ENCODE measurements at places on chromosomes 5 and 9.

- DNase-seq = no peak
Observed at GRCh38 chr5:169682026-169682425, 45.0 kb downstream of the DOCK2 start.

- DNase-seq = no peak
Observed at GRCh38 chr9:120742951-120743416, 28.7 kb upstream of the MEGF9 start.

- no peak for DNase-seq
Observed at GRCh38 chr9:137311986-137312851, 10.1 kb upstream of the NRARP start.

DNA sequence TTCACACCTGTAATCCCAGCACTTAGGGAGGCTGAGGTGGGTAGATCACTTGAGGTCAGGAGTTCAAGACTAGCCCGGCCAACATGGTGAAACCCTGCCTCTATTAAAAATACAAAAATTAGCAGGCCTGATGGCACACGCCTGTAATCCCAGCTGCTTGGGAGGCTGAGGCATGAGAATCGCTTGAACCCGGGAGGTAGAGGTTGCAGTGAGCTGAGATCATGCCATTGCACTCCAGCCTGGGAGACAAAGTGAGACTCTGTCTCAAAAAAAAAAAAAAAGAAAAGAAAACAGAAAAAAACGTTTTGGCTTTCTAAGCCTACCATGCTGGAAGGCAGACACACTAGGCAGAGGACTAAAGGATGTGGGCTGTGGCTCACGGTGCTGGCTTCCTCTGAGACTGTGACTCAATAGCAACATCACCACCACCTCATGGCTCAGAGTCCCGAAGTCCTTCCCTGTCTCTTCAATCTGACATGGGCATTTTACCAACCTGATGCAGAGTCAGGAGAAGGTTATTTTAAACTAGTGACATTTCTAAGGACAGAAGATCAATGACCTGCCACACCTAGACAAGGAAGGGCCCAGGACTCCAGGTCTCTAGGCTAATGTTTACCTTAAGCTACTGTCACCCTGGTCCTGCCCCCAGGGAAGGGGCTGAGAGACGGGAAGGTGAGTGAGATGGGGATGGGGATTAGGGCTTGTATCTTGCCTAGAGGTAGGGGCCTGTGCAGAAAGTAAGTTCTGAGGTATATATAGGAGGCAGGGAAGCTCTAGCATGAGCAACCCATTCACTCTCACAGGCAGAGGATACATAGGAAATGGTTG lies 3.7 kb downstream of the ECSCR start:
- DNase-seq = peak; percentile 87

- DNase-seq = no peak
Observed at GRCh38 chr9:13865869-13866268, 448.1 kb downstream of the NFIB start.

DNA sequence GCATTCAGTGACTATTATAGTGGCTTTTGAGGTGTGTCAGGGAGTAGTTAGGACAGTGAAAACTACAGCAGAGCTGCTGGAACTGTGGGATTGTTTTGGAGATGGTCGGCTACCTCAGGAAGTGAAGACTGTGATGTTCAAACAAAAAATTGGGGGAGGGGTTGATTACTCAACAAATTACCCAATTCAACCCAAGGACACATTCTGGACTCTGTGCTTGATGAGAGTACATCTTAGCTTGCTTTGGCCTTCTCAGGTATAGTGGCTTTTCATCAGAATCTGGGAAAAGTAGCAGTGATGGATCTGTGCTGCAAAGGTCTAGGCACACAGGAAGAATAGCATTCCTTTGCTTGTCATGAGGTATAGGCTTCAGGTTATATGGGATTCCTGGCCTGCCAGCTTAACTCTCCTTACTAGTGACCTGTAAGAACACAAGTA lies 47.0 kb downstream of the SLC44A1 start:
- DNase-seq = no peak

GRCh38 chr5:19885040-19885824 lies 102.8 kb downstream of the CDH18 start:
- DNase-seq = no peak

DNA sequence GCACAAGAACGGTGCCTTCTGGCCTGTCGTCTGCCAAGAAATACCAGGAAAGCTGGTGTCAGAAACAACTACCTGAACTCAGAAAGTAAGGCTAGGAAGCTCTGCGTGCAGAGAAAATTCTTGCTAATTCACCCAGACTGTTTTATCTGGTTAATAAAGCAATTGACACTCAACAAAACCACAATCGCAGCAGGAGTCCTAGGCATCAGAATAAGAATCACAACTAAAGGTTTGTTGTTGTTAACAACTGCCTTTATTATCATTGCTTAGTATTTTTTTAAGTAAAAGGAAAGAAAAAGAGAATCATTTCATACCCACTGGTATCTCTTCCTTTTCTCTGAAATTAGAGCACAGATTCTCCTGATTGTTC lies 3.9 kb upstream of the ISL1 start:
- no peak for DNase-seq

DNA sequence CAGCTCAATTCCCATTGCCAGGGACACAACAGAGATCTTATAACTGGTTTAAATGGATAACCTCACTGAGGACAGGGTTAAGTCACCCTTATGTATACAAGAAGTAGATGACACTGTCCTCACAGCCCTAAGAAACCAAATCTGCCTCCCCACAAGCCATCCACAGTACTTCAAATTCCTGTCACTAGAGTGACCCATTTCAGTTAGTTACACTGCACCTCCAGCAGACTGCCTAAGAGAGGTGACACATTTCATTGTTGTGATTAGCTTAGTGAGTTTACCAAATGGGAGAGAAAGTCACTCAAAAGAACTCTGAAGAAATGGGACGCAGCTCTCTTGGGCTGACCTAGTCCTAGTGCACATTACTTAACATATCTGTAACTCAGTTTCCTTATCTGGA lies 53.6 kb upstream of the HTR1A start:
- DNase-seq = no peak

GRCh38 chr5:30650311-30650710 lies 543.2 kb upstream of the CDH6 start:
- no peak for DNase-seq

DNA sequence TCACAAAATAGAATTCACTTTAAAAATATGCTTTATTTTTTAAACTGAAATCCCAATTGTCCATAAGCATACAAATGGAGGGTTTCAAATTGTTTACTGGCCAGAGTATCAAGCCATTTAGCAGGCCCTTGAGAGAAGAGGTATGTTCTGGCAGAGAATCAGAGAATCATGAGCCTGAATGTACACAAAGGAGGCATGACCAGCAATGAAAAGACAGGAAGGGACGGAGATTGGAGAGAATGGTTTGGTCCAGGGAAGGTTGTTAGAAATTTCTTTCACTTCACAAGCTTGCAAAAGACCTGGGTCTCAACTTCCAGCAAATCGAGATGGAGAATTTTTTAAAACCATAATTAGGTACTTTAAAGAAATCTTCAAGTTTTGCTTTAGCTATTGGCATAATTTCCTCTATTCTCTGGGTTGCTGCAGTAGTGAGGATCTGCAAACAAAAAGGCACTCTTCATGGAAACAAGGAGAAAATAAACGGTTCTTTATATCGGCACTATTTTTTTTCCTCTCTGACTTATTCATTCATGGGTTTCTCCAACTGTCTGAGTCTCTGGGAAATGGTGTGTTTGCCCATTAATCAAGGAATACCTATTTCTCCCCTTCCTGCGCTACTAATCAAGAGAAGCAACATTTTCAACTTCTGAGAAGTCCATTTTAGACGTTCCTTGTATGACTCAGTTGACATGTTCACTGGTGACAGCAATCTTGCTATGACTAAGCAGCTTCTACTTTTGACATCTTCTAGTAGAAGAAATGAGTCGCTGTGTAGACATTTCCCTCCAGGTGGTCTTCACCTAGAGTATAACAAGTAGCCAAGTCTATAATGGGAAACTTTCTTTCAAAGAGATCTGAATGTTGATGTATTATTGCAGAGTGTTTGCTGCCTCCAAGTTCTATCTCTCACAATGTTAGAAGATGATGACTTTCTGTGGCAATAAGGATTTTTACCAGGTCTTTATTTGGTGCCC lies 23.1 kb upstream of the ERCC6L2 start:
- peak; percentile 7 for DNase-seq

GRCh38 chr5:127980843-127981242 lies 102.7 kb upstream of the SLC12A2 start:
- no peak for DNase-seq

DNA sequence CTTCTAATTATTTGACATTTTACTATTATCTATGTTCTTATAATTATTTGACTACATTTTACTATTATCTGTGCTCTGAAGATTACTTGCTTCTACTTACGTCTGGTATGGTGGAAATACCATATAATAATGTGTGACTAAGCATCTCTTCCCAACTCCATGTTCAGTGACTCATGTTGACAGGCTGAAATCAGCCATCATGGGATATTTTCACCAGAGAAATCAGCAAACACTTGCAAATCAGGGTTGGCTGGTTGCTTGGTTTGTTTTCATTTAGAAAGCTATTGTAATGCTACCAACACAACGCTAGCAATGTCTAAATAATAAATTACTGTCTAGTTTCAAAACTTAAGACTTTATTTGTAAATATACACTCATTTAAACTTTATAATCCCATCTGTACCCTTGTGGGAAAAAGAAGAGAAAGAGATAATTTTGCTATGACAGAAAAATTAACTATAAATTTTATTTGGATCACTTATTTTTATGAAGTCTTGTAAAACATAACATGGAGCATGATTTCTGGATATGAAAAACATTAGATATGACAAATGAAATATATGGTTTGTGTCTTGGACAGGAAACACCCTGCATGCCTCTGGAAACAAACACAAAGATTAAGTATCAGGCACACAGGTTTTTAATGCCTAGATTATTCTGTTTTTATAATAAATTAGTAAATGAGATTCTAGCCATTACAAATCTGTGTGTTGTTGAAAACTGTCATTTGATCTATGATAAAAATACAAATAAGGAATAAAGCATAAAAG lies 337.6 kb downstream of the BNC2 start:
- no peak for DNase-seq

DNA sequence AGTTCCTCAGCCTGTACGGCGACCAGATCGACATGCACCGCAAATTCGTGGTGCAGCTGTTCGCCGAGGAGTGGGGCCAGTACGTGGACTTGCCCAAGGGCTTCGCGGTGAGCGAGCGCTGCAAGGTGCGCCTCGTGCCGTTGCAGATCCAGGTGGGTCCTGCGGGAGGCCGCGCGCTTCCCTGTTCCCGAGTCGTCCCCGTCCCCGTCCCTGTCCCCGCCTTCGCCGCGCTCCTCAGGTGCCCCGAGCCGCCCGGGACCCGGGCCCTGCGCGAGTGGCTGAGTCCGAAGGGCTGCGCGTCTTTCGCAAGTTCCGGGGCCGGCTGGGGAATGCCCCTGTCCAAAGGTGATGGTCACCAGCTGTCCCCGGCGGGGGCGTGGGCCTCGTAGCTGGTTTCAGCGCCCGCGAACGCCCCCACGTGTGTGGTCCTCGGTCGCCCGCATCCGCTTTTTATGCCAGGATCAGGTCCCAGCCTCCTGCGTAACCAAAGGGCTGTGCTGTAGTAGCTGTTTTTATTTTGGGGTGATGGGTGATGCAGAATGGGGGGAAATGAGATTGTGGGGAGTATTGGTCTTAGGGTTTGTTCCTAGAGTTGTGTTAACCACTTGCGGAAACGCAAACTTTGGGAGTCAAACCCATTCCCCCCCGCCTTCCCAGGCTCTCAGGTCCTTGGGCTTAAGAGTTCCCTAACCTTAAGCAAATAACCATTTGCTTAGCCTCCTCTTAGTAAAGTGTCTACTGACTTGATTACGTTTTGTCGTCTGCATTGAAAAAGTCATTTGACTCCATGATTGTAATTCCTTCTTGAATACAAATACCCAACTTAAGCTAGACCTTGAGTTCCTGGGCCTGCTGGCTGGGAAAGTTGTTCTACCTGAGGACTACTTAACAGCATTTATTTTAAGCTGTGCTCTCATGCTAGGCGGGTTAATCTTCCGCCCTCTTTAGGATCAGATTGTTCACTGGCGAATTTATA lies 663 bp downstream of the ISOC1 start:
- DNase-seq = peak; percentile 22

- DNase-seq = no peak
Observed at GRCh38 chr5:135211083-135211790, 177.2 kb upstream of the PITX1 start.

GRCh38 chr5:168288349-168289245 lies 2.8 kb upstream of the WWC1 start:
- no peak for DNase-seq

- peak; percentile 62 for DNase-seq
Observed at GRCh38 chr9:129624168-129624759, 1.7 kb upstream of the NTMT1 start.

- peak; percentile 49 for DNase-seq
Observed at GRCh38 chr5:179858241-179858585, 404 bp downstream of the MRNIP start.

DNA sequence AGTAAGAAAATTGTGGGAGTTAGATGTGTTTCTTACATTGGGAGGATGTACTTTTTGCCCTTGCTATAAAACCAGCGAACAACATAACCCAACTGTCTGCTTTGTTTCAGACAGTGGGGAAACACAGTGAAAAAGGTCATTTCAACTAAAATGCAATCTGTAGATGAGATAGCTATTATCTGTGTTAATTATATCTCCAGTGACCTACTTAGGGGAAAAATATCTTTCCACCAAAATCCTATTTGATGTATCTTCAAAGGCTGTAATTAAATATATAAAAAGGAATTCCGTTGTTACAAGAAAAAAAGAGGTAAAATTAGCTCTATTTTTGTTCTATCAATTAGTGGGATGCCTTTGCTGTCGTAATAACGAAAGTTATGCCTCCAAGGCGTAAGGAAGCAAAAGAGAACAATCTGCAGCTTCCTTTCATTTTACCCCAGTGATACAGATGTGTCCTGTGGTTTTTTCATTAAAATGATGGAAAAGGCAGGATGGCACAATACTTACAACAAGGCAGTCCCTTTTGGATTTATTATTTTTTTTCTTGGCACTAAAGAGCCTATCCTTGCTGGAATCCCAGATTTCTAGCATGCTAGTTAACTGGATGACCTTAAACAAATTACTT lies 100.9 kb downstream of the GNA14 start:
- no peak for DNase-seq

DNA sequence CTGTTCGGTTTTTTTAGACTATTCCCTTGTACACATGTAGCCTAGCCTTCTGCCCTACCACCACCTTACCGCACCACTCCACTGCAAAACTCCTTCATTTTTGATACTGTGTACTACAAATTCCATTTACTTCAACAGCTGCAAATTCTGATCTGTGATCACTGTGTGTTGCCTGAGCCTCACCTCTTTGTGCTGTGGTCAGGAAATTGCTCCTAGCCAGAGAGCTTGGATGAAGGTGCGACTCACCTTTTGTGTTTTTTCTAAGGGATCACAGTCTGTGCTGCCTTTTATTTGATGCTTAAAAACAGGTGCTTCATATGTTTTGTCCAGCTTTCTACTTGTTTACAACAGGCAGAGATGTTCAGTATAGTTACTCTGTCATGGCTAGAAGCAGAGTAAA lies 31.5 kb downstream of the CSNK1G3 start:
- DNase-seq = no peak
